ENCODE measurements at places on chromosomes 3 and 15. TPM values are rescaled to one million over a fixed set of nuclear protein-coding genes. Genes with fewer than 3 reads are reported as not detected.

Gene APBA2
- 4.3 TPM for total RNA-seq

Gene FOXB1
- not detected for total RNA-seq

Gene AMIGO3
- total RNA-seq: 2.9 TPM

Gene GOLGA6L4
- total RNA-seq: 1.4 TPM

Gene ERC2
- total RNA-seq: 4.2 TPM

Gene ANKUB1
- total RNA-seq: not detected

GRCh38 chr3:136197159-136197793 is 1.1 kb upstream of the MSL2 start:
- no peak for DNase-seq

DNA sequence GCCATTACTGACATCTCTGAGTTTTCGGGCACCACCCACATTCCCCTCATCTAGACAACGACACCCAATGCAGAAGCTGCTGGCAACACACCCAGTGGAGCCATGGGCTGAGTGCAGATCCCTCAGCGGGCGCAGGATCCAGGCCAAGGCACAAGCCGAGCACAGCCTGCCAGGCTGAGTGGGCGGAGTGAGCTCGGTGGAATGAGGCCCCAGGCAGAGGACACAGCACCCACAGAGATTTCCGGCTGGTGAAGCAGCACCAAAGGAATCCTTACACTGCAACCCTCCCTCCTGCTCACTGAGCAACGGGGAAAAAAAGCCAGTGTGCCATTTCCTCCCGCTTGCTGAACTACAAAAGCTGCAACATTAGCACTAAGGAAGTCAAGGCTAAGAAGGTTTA is 34.3 kb downstream of the ZMAT3 start:
- DNase-seq: no peak

DNA sequence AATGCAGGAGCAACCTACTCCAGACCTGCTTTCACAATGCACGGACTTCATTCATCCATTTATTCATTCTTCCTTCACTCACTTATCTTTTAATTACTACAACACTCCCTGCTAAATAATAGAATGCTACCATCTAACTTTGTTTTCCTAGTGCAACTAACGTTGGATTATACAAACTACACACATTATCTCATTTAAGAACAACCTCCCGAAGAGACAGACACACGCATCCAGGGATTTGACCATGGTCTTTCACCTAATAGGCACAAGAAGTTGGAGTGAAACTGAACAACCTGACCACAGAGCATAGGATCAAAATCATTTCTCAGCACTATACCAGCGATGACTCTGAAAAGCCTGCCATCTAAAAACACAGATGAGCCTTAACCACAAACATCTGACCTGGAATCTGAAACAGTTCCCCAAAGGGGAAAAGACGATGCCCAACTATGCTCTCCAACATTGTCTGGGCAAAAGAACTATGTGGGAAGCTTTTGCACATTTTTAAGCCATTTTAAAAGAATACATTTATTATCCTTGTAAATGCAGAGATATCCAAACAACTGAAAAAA is 21.0 kb downstream of the ZNF385D start:
- DNase-seq: no peak

GRCh38 chr3:49666592-49666991 is 7.6 kb upstream of the APEH start:
- DNase-seq: no peak

GRCh38 chr3:118478706-118479276 is 555.9 kb downstream of the IGSF11 start:
- DNase-seq: no peak

- no peak for DNase-seq
Observed at GRCh38 chr15:33148129-33148751, 46.3 kb downstream of the FMN1 start.

GRCh38 chr3:46978381-46978780 is 1.1 kb upstream of the NBEAL2 start:
- DNase-seq: no peak

- no peak for DNase-seq
Observed at GRCh38 chr15:62059108-62059815, 985 bp downstream of the VPS13C start.

GRCh38 chr15:40080847-40081246 is 27.8 kb downstream of the BMF start:
- DNase-seq: no peak

DNA sequence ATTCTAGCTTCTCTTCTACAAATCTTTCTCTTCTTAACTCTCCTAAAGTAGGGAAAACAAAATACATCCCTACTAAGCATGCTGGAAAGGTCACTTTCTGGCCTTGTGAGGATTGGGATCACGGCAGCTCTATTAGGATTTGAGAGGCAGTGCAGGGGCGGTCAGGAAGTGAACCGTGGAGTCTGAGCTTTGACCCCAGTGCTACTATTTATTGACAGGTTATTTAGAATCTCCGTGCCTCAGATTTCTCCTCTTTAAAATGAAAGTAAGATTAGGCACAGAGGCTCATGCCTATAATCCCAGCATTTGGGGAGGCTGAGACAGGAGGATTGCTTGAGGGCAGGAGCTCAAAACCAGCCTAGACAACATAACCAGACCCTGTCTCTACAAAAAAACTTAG is 42.0 kb upstream of the CHRM5 start:
- DNase-seq: no peak

- no peak for DNase-seq
Observed at GRCh38 chr3:179734497-179735281, 81.8 kb downstream of the USP13 start.

GRCh38 chr3:113002679-113003078 is 11.9 kb downstream of the GTPBP8 start:
- no peak for DNase-seq

- DNase-seq: no peak
Observed at GRCh38 chr3:192820161-192820560, 92.8 kb upstream of the FGF12 start.

GRCh38 chr15:91793771-91794170 is 59.7 kb upstream of the SLCO3A1 start:
- DNase-seq: no peak

GRCh38 chr15:26565542-26565941 is 207.3 kb downstream of the GABRB3 start:
- no peak for DNase-seq

DNA sequence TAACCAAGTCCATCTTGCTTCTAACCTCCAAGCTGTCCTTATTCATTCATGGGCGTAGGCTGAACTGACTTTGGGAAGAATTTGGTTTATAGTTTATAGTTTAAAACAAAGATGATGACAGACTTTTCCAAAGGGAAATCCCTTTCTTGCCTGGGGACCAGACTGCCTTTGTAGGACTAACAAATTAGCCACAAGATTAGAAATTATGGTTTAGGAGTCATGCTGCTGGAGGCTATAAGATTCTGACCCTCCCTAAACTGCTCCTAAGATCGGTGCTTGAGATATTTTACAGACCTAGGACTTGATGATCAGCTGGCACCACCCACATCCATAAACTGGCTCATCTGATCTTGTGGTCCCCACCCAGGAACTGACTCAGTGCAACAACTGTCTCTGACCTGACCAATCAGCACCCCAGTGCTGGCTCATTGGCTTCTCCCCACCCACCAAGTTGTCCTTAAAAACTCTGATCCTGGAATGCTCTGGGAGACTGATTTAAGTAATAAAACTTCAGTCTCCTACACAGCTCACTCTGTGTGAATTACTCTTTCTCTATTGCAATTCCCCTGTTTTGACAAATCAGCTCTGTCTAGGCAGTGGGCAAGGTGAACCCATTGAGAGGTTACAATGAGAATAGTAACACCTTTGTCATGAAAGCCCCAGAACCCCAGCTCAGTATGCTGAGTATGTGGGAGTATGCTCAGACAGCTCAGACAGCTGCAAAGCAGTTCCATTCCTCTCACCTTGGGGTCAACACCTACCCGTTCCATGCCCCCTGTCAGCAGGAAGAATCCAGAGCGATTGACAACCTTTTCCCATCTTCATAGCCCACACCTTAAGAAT is 51.6 kb upstream of the C15orf39 start:
- DNase-seq: no peak

- no peak for DNase-seq
Observed at GRCh38 chr3:111882194-111882593, 23.1 kb downstream of the PHLDB2 start.

DNA sequence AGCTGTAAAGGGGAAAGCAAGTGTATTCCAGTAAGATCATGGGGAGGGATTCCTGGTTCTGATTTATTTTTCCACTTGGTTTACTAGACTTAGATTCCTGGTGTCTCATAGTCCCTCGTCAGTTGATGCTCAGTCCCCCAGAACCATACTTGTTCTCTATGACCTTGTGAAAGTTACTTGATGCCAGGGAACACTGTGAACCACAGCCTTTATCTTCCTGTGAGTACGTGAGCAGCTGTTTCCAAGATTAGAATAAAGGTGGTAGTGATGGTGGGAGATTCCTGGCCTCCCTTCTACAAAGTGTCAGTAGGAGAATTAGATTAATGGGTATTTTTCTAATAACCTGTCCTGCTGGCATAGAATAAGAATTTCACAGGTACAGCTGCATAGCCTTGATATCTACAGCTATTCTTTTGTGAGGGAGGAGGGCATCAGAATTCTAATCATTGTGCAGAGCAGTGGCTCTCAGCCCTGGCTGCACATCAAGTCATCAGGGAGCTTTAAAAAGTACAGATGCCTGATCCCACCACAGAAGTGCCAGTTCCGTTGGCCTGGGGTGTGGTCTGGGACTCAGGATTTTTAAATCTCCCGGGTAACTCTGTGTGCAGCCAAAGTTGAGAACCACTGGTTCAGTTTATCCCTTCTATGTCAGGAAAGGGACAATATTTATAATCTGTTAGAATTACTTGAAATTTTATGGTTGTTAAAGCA is 20.0 kb downstream of the GPD1L start:
- no peak for DNase-seq

DNA sequence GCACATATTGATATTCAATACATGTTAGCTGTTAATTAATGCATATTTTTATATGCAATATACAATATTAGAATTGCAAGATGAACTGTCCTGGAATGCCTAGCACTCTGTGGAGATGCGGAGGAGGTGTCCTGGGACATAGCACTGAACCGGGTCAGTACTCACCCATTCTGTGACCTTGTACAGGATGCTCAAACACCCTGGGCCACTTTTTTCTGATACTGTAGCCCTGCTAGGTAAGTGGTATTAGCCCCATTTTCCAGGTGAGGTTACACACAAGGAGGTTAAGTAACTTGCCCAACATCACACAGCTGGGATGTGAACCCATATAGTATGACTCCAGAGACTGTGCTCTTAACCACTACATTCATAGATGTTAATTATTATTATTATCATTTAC is 1.7 kb upstream of the MAGEF1 start:
- no peak for DNase-seq

DNA sequence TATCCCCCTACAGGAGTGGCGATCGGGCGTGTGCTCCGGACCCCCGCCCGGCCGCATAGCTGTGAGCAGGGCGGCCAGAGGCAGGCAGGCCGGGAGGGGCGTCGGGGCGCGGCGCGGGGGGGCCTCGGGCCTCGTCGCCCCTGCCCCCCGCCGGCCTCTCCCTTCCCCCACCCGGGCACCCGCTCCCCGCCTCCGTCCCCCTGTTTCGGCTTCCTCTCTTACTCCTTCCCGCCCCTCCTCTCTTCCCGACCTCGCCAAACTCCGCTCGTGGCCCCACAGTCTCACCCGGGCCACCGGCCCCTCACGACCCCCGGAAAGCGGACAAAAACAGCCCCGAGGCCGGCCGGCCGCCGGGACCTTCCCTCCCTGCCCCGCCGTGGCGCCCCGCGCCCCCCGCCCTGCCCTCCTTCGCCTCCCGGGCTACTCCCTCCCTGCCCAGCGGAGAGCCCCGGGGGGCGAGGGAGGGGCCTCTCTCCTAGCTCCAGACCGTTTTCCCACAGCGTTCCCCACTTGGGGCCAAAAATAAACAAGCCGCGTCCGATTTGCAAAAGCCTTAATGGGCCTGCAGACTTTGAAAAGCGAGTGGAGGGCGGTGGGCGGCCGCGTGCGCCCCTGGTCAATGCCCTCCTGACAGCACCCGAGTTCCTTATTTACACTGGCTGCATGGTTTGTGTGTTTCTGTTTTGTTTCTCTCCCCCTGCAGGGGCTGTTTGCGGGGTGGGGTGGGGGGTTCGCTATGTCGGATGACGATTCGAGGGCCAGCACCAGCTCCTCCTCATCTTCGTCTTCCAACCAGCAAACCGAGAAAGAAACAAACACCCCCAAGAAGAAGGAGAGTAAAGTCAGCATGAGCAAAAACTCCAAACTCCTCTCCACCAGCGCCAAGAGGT is 1.0 kb downstream of the UBE2E1 start:
- DNase-seq: no peak

DNA sequence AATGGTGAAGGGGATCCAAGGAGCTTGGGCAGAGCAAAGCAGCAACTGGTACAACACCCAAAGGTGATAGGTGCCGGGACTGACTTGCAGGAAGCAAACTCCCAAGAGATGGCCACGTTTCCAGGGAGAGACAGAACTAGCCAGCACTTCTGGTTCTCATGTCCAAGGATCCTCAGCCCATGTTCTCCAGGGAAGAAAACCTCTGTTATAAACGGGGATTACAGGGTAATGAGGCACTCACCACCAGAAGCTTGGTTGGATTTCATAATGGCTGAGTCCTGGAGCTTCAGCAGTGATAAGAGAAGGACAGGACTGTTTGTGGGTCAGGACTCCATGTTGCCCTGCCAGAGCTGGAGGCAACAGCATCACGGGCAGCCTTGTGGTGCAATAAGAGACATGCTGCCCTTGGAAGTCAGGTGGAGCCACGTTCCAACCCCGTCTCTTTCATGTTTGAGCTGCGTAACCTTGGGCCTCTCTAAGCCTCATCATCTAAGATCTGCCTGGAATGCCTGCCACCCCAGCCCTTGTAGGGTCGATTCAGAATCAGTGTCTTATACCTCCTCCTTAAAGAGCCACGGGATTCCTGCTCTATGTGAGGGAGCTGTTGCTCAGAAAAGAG is 181.0 kb downstream of the ABHD5 start:
- no peak for DNase-seq

DNA sequence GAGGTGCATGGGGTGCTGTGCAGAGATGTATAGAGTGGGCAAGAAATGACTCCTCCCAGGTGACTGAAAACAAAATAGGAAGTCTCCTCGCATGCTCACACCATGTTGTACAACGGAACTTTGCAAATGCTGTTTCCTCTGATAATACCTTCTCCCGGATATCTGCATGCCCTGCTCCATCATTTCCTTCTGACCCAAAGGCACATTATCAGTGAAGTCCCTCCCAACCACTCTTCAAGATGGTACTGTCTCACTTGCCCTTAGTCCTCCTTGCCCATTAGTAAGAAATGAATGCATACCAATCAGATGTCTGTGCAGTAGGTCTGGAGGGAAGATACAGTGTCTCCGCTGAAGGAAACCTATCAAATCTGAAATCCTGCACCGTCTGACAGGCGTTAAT is 12.0 kb downstream of the TMED3 start:
- DNase-seq: no peak
